ENCODE measurements at places on chromosomes 2 and 18.

GRCh38 chr2:227323818-227324217, 1.2 kb upstream of the MFF start:
- no peak for DNase-seq

DNA sequence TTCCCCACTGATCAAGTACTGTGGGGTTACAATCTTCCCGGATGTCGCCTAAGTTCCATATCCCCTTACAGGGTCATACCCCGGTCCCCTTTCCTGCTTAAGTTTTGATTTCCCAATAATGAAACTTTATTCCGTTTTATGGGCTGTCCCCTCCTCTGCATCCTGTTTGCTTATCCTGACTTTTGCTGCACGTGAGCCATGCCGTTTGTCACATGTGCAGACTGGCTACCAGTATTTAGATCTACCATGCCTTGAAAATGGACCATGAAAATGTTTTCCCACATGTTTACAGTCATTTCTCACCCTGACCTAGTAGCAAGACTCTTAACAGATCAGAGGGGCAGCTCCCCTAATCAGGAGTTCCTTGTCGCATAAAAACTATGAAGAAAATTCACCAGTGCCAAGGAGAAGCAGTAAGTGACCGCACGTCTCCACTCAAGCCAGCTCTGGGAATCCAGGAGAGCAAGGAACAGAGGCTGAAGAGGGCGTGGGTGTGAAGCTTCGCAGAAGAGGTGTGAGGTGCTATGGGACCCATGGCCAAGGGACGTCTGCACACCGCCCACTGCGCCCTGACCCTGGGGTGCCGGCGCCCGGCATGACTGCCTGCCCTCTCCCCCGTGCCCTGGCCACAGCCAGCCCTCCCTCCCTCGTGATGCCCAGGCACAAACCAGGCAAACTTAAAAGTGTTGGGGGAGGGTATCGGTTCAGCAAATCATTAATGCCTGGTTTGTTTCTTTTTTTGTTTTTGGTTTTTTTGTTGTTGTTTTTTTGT, 440.8 kb upstream of the SALL3 start:
- no peak for DNase-seq

GRCh38 chr2:109257653-109258052, 128.6 kb downstream of the SH3RF3 start:
- no peak for DNase-seq

GRCh38 chr2:126828491-126828890, 70.2 kb upstream of the TEX51 start:
- DNase-seq = no peak
